ENCODE measurements at places on chromosomes 5 and 9.

GRCh38 chr5:7320701-7321301 lies 75.1 kb upstream of the ADCY2 start:
- DNase-seq, result no peak
- H3K27me3 ChIP-seq, result peaks cover 19% of the 10 kb centered on the region
- no peaks in the 10 kb centered on the region for H3K4me1 ChIP-seq
- H3K36me3 ChIP-seq, result no peaks in the 10 kb centered on the region
- no peak overlapping the region for H3K27ac ChIP-seq

DNA sequence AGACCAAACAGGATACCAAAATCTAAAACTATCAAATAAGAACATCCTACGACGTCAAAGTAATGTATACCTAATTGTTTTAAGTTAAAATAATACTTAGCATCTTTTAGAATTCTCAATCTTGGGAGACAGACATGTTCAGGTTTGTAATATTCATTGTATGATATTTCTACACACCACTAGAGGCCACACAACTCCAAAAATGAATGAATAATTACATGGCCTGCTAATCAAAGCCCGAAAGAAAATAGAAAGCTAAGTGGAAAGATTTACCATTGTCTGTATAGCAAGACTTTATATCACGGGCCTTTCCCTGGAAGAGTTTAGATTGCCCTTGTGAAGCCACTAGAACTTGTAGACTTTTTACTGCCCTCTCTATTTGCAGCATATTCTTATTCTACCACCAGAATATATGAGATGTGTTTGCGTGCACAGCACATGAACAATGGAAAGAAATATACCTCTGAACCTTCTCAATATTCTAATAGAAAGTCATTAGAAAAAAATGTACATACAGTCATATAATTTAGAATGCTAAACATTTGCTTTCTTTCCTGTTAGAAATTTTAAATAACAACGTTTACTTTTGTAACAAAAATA lies 380.1 kb upstream of the NUDT12 start:
- peaks cover 14% of the 10 kb centered on the region for H3K4me1 ChIP-seq
- no peak for DNase-seq
- H3K27me3 ChIP-seq, result no peaks in the 10 kb centered on the region
- no peak overlapping the region for H3K27ac ChIP-seq
- no peak overlapping the region for H3K4me3 ChIP-seq

- DNase-seq, result no peak
- H3K4me3 ChIP-seq, result no peak overlapping the region
- peak overlapping the region; percentile 60 for H3K27ac ChIP-seq
- no peaks in the 10 kb centered on the region for H3K27me3 ChIP-seq
- H3K4me1 ChIP-seq, result peaks cover 4% of the 10 kb centered on the region
These were observed 85.2 kb downstream of the EHMT1 start for GRCh38 chr9:137703842-137704508.

DNA sequence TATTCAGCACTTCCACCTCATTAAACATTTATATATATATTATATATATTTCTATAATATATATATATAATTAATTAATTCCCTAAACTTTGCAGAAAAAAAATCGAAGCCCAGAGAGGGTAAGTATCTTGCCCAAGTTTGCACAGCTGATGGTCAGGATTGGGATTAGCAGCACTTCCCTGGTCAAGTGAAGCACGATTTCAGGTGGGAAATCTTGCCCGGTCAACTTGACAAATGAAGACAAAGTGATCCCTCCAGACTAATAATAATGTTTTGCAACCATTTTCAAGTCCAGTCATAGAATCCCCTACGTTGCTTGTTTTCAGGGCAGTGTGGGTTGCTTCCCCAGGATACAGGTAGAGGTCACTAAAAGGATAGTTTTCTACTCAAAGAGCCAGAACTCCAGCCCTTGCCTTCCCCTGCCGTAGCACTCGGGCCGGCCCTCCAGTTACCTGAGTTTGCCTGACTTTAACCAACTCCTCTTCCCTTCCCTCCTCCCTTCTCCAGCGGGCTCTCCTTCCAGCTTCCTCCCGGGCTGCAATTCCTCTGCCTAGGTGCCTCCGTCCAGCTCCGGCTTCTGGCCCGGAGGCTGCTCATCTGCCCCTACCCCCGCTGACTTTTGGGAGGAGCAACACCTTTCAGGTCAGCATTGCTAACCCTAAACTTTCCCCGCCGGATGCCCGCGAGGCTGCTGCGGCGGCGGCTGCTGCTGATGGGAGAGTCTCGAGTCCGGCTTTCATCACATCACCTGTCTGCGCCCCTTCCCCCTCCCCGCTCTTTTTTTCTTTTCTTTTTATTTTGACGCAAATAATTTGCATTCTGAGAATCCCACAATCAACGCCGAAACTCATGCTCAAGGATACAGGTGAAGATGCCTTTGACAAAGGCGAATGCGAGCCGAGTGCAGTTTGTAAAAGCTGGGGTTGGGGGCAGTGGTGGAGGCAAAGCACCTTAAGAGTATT lies 930 bp downstream of the PRLR start:
- H3K27ac ChIP-seq, result peak overlapping the region; percentile 85
- H3K4me3 ChIP-seq, result peak overlapping the region; percentile 94
- H3K4me1 ChIP-seq, result peaks cover 9% of the 10 kb centered on the region
- no peaks in the 10 kb centered on the region for H3K36me3 ChIP-seq
- DNase-seq, result peak; percentile 49

- peak within 1 kb of the TSS; percentile 92 for H3K4me3 ChIP-seq
- H3K27ac ChIP-seq, result peak within 1 kb of the TSS; percentile 93
- H3K4me1 ChIP-seq, result peaks cover 5% of the 10 kb centered on the region
- no peaks in the 10 kb centered on the region for H3K27me3 ChIP-seq
These were observed at the start of gene TBC1D13 for GRCh38 chr9:128786681-128787601. Gene TBC1D13 (plus strand): TSS chr9:128787253. CDS start chr9:128787354, 101 bp downstream.

- H3K27me3 ChIP-seq, result no peaks in the 10 kb centered on the region
- H3K4me3 ChIP-seq, result no peak overlapping the region
- no peak for DNase-seq
These were observed 267.0 kb upstream of the NUDT12 start for GRCh38 chr5:103829585-103829984.

- DNase-seq, result no peak
- H3K27me3 ChIP-seq, result no peaks in the 10 kb centered on the region
- peaks cover 2% of the 10 kb centered on the region for H3K4me1 ChIP-seq
- no peak overlapping the region for H3K4me3 ChIP-seq
These were observed 57.2 kb downstream of the KCNN2 start for GRCh38 chr5:114419067-114419388.

DNA sequence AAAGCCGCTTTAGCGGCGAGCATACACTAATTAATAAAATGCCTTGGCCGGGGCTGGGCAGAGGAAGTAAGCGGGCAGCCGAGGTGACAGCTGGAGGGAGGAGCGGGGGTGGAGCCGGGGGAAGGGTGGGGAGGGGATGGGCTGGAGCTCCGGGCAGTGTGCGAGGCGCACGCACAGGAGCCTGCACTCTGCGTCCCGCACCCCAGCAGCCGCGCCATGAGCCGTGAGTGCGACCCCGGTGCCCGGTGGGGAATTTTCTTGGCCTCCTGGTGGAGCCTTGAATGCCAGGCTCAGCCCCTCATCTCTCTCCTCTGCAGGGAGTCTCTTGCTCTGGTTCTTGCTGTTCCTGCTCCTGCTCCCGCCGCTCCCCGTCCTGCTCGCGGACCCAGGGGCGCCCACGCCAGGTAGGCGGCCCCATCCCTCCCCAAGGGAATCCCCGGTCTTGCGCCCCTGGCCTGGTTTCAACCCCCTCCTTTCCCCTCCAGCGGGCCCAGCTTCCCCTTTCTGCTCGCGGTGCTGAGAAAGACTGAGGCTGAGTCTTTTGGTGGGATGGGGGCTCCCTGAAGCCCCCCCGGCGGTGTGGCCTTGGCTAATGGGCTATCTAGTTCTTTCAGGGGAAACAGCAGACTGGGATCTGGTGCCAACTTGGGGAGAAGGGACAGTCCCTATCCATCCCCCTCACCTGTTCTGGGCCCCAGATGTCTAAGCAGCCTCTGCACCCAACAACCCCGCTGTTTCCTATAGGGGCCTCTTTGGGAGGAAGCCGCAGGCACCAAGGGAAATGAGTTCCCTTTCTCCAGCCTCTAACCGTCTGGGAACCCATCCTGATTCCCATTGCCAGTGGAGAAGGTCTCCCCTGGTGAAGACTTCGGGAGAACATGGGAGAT lies at the start of gene PTGS1:
PTGS1 (plus strand) TSS at position 156 of the 887 bp plus-strand sequence; CDS start at position 217, 61 bp downstream.
- peaks cover 58% of the 10 kb centered on the region for H3K27me3 ChIP-seq
- H3K36me3 ChIP-seq, result no peaks in the 10 kb centered on the region
- no peak for DNase-seq
- H3K4me3 ChIP-seq, result no peak within 1 kb of the TSS
- H3K27ac ChIP-seq, result no peak within 1 kb of the TSS

GRCh38 chr5:123665822-123666371 lies 153.9 kb downstream of the CSNK1G3 start:
- DNase-seq, result no peak
- no peaks in the 10 kb centered on the region for H3K27me3 ChIP-seq
- H3K36me3 ChIP-seq, result peaks cover 6% of the 10 kb centered on the region
- no peak overlapping the region for H3K4me3 ChIP-seq
- H3K27ac ChIP-seq, result no peak overlapping the region

- no peak for DNase-seq
- H3K4me3 ChIP-seq, result no peak overlapping the region
- H3K36me3 ChIP-seq, result no peaks in the 10 kb centered on the region
These were observed 251.8 kb upstream of the CDH9 start for GRCh38 chr5:27290172-27290571.

DNA sequence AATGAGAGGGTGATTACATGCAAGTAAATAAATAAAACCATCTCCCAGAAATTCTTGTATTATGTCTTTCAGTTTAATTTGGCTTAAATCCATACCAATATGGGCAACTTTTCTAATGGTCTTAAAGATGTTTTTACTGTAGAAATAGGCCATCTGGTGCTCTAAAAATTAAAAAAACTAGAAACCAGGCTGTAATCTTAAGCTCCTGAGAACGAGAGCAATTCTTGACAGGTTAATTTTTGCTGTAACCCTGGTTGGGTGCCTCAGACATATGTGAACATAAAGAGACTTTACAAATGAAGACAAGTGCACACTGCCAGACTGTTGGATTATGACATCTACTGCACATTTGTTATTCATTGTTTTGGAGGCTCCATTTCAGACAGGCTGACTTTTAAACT lies 246.8 kb upstream of the DAB2 start:
- no peak overlapping the region for H3K4me3 ChIP-seq
- no peaks in the 10 kb centered on the region for H3K27me3 ChIP-seq
- no peaks in the 10 kb centered on the region for H3K36me3 ChIP-seq
- DNase-seq, result no peak

- H3K27me3 ChIP-seq, result no peaks in the 10 kb centered on the region
- H3K36me3 ChIP-seq, result peaks cover 4% of the 10 kb centered on the region
- H3K27ac ChIP-seq, result peak overlapping the region; percentile 84
- no peak for DNase-seq
- peak overlapping the region; percentile 35 for H3K4me3 ChIP-seq
These were observed 3.6 kb downstream of the HMGCS1 start for GRCh38 chr5:43309637-43310036.

GRCh38 chr5:154881986-154882385 lies 23.6 kb downstream of the CNOT8 start:
- H3K36me3 ChIP-seq, result peaks cover 57% of the 10 kb centered on the region
- no peaks in the 10 kb centered on the region for H3K27me3 ChIP-seq
- no peak overlapping the region for H3K4me3 ChIP-seq
- no peak overlapping the region for H3K27ac ChIP-seq
- DNase-seq, result no peak
- no peaks in the 10 kb centered on the region for H3K4me1 ChIP-seq

DNA sequence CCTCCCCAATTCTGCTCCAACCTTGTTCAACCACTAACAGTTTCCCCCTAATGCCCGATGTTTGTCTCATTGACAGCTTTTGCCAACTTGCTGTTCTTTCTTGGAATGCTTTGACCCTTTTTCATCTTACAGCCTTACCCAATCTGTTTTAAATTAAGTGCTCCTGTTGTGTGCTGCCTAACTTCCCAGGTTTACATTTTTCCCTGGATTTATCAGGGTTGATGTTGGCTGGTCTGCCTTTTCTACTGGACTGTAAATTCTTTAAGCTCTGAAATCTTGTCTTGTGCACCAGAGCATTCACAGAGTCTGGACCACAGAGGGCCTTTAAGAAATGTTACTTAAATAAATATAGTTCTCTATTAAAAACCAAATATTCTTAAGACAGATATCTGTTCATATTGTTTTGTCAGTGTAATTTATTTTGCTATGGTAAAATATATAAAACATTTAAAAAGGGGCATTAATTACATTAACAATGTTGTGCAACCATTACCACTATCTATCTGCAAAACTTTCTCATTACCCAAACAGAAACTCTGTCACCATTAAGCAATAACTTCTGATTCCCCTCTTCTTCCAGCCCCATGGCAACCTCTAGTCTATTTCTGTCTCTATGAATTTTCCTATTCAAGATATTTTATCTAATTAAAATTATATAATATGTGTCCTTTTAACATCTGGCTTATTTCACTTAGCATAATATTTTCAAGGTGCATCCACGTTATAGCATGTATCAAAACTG lies 73.0 kb downstream of the OSTF1 start:
- H3K4me3 ChIP-seq, result no peak overlapping the region
- DNase-seq, result no peak
- H3K27ac ChIP-seq, result no peak overlapping the region

- peaks cover 2% of the 10 kb centered on the region for H3K36me3 ChIP-seq
- peaks cover 11% of the 10 kb centered on the region for H3K4me1 ChIP-seq
- no peak overlapping the region for H3K4me3 ChIP-seq
These were observed 28.9 kb upstream of the GSN start for GRCh38 chr9:121239071-121239470.

DNA sequence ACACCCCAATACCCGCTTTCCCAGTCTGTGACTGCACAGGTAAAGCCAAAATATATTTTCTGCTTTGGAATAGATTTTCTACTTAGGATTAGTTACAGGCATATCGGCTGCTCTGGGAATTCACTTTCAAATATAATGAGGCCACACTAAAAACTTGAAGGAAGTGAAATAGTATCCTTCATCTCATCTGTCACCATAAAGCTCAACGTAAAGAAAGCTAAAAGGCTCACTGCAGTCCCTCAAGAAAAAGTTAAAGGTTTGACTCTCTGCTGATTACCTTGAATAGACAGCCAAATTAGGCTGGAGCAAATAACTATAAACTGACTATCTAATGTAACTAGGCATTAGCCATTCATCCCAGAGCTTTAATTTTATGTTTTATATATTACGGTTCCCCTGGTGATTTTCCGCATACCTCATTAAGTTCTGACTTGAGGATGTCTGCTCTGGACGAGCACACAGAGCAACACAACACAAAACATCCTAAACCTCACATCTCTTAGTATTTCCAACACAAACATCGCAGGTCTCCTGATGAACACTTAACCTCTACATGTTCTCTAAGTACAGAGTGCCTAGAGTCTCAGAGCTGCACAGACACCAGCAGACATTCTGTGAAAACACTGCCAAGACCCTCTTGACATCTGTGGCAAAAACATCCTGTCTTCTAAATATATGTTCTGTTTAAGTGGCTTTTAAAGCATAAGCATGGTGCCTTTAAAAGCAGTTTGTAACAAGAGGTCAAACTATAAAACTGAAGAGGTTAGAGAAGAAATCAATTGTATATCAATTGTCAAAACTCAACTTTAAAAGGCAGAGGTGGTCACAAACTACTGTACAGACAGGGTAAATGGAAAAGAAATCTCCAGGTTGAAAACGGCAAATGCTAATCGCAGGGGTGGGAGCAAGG lies 35.4 kb downstream of the ELAVL2 start:
- H3K4me3 ChIP-seq, result no peak overlapping the region
- H3K27me3 ChIP-seq, result no peaks in the 10 kb centered on the region
- no peaks in the 10 kb centered on the region for H3K36me3 ChIP-seq
- no peaks in the 10 kb centered on the region for H3K4me1 ChIP-seq
- no peak for DNase-seq

- no peak for DNase-seq
- H3K27ac ChIP-seq, result no peak overlapping the region
- H3K4me3 ChIP-seq, result no peak overlapping the region
- H3K27me3 ChIP-seq, result peaks cover 72% of the 10 kb centered on the region
- no peaks in the 10 kb centered on the region for H3K4me1 ChIP-seq
- no peaks in the 10 kb centered on the region for H3K36me3 ChIP-seq
These were observed 99.6 kb downstream of the DOCK2 start for GRCh38 chr5:169736653-169737052.

Data from progenitor cell of endocrine pancreas (in vitro differentiated cells).